Neuronal stem cell (in vitro differentiated cells): ENCODE measurements at places on chromosomes 16 and 17.

- DNase-seq = no peak
Measured at GRCh38 chr17:55159251-55159650, 105.5 kb upstream of the HLF start.

GRCh38 chr17:12024327-12024726 is 3.6 kb downstream of the MAP2K4 start:
- no peak for DNase-seq

DNA sequence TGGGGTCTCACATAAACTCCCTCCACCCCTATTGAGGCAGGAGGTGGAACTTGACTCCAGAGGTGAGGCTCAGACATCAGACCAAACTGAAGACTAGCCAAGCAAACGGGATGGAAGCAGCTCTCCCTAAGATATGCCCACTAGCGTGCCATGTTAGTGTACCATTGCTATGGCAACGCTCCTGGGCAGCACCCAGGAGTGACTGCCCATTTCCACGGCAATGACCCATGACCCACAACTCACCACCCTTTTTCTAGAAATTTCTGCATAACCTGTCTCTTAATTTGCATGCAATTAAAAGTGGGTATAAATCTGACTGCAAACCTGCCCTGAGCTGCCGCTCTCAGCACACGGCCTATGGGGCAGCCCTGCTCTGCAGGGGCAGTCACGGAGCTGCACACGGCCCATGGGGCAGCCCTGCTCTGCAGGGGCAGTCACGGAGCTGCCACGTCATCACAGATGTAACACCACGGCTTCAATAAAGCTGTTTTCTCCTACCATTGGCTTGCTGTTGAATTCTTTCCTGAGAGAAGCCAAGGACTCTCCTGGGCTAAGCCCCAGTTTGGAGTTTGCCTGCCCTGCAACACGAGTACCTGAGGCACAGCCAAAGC is 164.3 kb downstream of the RBFOX3 start:
- DNase-seq = no peak

- DNase-seq = peak; percentile 65
Measured at GRCh38 chr17:80981062-80981902, 10.4 kb upstream of the CHMP6 start.

DNA sequence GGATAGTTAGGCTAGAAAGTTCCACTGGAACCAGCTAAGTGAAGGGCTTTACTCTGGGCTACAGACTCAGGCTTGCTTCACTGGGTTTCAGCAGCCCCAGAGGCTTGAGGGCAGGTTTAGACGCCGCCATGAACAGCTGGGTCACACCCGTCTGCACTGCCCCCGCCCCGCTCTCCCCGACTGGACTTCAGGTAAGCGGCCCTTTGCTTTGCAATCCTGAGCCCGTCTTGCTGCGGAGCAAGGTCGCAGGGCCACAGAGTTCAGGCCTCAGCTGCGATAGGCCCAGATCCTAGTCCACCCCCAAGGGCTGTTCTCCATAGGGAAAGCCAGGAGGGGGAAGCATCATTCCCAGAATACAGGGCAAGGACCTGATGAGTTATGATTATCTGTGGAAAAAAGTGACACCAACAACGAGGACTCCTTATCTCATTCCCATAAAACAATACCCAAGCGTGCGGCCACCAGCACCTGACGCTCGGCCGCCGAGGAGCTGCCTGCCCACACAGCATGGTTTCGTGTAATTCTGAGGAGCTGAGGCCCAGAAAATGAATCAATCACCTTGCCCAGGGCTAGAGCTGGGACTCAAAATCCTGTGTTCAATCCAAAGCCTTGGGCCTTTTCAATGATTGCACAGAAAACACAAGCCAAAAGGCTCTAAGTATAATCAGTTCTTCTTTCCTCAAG is 20.4 kb downstream of the MEAK7 start:
- DNase-seq = no peak
